Aortic smooth muscle cell (primary cell): ENCODE measurements at places on chromosomes 5 and 9. TPM values are rescaled to one million over a fixed set of nuclear protein-coding genes. Genes with fewer than 3 reads are reported as not detected.

Gene CCNO
- 0.40 and 0.50 TPM in 2 replicates for total RNA-seq

Gene DNAJA1
- total RNA-seq = 86.1 and 105 TPM in 2 replicates

Gene MEIKIN
- 0.06 TPM in 1 of 2 replicates, not detected in the other for total RNA-seq

Gene EXD3
- 7.1 and 8.6 TPM in 2 replicates for total RNA-seq

Gene RASGEF1C
- not detected in 2 replicates for total RNA-seq

Gene SEMA6A
- 0.12 and 0.40 TPM in 2 replicates for total RNA-seq

Gene ZFP2
- 0.25 and 0.92 TPM in 2 replicates for total RNA-seq

Gene QRFP
- total RNA-seq = not detected in 2 replicates

Gene SLC46A2
- not detected in 2 replicates for total RNA-seq

Gene INVS
- 25.6 and 30.7 TPM in 2 replicates for total RNA-seq

Gene ABO
- not detected in 2 replicates for total RNA-seq

Gene PRRC1
- total RNA-seq = 55.0 and 79.1 TPM in 2 replicates

Gene PCDHB16
- 1.8 and 1.9 TPM in 2 replicates for total RNA-seq

Gene WHRN
- 0.25 and 0.53 TPM in 2 replicates for total RNA-seq

Gene IL11RA
- 23.4 and 31.1 TPM in 2 replicates for total RNA-seq

Gene ZDHHC11
- total RNA-seq = 5.3 and 5.9 TPM in 2 replicates

Gene CAMK2A
- total RNA-seq = under 0.01 and 0.12 TPM in 2 replicates

Gene ARHGEF39
- total RNA-seq = 0.44 and 0.53 TPM in 2 replicates

Gene THG1L
- 20.7 and 24.0 TPM in 2 replicates for total RNA-seq

Gene SPINK7
- not detected in 2 replicates for total RNA-seq

Gene FAM221B
- total RNA-seq = not detected in 2 replicates

Gene SYK
- total RNA-seq = under 0.01 TPM in 1 of 2 replicates, not detected in the other

Gene SVEP1
- 3.5 and 4.4 TPM in 2 replicates for total RNA-seq

Gene ZNF169
- total RNA-seq = 2.1 and 2.9 TPM in 2 replicates

Gene GRIA1
- total RNA-seq = 1.7 and 6.0 TPM in 2 replicates

Gene LEAP2
- 0.06 and 0.26 TPM in 2 replicates for total RNA-seq

Gene SV2C
- total RNA-seq = under 0.01 TPM in 1 of 2 replicates, not detected in the other
